ENCODE measurements at places on chromosomes 5 and 9.

DNA sequence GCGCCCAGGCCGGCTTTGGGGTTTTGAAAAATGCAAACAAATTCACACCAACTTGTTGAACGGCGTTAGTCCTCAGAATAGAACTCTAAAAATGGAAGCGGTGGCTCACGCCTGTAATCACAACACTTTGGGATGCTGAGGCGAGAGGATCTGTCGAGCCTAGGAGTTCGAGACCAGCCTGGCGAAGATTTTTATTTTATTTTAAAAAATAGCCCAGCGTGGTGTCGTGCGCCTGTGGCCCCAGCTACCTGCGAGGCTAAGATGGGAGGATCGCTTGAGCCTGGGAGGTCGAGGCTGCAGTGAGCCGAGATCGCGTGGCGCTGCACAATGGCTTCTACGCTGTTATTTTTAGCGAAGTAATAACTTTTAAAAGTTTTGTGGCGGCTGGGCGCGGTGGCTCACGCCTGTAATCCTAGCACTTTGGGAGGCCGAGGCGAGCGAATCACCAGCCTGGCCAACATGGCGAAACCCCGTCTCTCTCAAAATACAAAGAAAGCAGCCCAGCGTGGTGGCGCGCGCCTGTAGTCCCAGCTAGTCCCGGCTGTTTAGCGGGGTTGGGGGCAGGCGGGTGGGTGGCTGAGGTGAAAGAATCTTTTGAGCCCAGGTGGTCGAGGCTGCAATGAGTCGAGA lies 694 bp upstream of the PLIN2 start:
- DNase-seq: no peak

DNA sequence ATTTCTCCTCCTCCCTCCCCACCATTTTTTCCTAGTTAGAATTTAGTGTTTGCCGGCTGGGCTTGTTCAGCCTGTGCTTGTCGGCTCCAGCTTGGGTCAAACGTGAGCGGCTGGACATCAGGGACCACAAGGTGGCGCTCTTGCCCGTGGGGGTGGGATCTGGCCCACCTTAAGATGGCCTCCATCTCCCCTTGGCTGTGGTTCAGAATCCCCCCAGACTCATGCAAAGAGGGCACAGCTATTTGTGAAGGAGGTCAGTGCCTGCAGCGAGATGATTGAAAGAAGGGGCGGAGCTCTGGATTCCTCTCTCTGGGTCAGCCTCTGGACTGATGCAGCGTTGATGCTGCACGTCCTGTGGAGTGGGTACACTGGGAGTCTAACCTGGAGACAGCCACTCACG lies 283.3 kb upstream of the TUT7 start:
- DNase-seq: no peak

- no peak for DNase-seq
These were observed 11.6 kb upstream of the ITGA1 start for GRCh38 chr5:52776116-52776515.

DNA sequence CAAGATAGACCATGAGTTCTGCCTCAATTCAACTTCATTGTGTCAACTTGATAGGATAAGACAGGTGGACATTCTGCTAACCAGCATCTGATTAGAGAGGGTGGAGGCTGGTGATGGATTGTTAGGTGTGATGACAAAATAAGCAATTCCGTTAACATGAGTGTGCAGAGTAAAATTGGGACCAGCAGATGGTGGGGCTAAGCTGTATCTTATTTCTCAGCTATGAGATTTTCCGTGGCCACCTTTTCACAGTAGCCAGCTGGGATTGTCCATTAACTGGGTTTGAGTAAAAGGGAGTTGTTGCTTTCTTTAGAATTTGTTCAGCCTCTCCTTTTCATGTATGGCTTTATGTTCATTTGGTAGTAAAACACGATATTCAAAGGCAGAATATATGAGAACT lies 28.8 kb upstream of the TAL2 start:
- no peak for DNase-seq

DNA sequence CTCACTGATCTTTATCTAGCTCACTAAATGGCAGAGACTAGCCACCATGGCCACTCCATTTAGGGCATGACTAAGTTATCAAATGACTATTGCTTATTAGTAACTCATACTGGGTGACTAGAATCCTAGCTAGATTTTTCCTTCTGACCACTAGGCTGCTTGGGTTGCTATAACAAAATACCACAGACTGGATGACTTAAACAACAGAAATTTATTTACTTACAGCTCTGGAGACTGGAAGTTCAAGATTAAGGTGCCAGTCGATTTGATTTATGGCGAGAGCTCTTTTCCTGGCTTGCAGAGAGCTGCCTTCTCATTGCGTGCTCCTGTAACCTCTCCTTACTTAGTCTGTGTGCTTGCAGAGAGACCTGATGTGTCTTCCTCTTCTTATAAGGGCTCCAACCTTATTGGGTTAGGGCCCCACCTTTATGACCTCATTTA lies 55.0 kb upstream of the APC start:
- DNase-seq: no peak

DNA sequence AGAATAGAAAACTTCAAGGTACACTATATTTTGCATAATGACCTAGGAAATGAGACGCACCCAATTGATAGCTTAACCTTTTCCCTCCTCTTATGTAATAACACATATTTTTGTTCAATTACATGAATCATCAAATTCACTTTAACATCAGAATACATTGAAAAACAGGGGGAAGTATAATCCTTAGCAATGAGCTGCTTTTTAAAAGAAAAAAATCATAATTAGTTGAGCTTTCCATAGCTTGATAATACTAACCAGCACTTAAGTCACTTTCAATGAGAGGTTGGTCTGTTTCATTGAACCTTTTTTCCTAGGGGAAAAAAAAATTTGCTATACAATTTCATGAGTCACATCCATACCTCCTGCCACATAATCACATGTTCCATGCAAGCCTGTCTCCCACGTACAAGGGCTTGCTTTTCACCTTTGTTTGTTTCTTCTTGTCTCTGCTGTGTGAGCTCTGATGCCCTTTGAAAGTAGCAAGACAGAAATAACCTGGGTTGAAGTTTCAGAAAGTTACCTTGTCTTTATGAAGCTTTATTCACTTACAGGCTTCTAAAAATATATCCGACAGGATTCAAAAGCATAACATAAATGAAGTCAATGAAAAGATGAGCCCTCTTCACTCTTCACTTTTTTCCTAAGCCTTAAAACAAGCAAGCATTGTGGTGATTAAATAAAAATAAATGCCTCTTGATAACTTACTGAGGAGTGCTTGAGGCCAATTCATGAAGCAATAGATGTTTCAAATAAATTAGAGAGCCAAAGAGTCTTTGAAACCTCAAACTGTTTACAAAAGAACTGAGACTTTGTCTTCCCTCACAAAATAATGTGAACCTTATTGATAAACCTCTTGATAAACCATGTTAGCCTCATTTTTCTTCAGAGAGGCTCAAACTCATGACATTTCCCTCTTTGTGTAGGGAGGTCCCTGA lies 108.5 kb downstream of the FEM1C start:
- DNase-seq: no peak

DNA sequence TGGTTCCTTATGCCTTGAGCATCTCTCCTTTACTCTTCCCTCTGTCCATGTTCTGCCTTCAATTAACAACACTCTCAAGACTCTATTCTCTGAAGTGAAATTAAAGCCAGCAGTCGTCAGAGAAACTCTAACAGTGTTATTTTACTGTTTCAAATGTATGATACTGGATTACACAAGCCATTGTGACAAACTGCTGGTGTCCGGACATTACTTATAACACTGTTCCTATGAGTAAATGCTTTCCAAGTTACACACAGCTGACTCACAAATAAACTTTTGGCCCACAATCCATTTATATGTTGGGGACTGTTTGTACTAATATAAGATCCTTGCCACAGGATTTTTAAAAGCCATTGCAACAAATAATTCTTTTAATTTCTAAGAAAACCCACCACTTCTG lies 63.2 kb upstream of the GHR start:
- DNase-seq: no peak

GRCh38 chr5:68396722-68397121 lies 181.2 kb downstream of the PIK3R1 start:
- DNase-seq: no peak

DNA sequence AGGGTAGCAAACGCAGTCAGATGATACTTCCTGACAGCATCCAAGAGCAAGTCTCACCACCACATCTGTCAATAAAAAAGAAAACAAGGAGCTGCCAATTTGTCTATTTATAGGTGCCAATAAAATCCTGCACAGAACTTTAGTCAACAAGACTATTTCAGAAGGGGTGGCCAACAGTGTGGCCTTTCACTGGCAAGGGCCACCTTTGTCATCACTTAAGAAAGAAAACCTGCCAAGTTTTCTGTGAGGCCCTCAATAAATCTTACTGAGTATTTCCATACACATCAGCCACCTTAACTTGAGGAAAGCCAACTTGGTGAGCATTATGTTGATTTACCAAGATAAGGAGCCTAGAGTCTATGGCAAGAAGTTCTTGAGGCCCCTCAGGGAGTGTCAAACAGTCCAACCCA lies 312.3 kb downstream of the ENC1 start:
- DNase-seq: no peak

DNA sequence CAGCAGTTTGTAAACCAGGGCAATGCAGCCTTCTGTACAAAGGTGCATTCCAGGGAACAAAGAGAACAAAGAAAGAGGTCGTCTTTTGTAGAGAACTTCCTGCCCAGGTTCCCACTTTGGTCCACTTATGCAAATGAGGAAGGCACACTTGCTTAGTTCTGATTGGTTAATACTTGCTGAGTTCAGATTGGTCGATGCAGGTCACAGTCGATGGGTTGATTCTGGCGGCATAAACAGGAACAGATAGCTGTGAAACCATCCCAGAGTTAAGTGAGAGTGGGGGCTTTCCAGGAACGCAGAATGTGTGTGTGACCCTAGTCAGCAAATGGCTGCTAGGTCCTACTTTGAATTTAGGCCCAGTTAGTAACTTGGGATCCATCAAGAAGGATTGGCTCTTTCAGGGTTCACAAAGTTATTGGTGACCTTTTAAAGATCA lies 1.8 kb upstream of the ADAMTS13 start:
- DNase-seq: no peak

DNA sequence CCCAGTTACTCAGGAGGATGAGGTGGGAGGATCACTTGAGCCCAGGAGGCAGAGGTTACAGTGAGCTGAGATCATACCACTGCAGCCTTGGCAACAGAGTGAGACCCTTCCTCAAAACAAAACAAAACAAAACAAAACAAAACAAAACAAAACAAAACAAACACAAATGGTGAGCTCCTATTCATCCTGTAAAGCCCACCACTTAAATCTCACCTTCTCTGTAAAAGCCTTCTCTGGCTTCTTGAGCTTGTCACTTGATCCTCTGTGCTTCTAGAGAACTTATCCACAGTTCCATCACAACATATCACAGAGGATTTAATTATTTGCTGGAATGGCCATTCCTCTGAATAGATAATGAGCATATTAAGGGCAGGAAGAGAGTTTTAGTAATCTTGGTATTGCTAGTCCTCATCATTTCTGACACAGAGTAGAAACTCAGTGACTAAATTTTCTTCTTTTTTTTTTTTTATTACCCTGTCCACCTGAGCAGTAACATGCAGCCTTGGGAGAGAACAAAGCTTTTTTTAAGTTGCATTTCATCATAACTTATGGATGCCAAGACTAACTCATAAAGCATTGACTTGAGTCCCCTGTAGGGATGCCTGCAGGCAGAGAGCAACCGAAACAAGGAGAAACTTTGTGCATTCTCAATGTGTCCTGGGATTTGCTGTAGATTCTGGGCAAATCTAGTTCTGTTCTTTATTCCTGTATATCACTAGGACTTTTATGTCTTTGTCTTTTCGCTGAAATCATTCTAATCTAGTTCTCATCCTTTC lies 13.0 kb upstream of the HSPA9 start:
- DNase-seq: no peak

GRCh38 chr9:87569008-87569509 lies 71.4 kb downstream of the DAPK1 start:
- no peak for DNase-seq

GRCh38 chr5:31770132-31770720 lies 131.3 kb downstream of the PDZD2 start:
- no peak for DNase-seq

GRCh38 chr5:42930934-42931333 lies 109.2 kb downstream of the ANXA2R start:
- no peak for DNase-seq

GRCh38 chr5:127585661-127586060 lies 63.2 kb upstream of the CTXN3 start:
- DNase-seq: no peak

GRCh38 chr5:155700333-155700732 lies 626.6 kb upstream of the SGCD start:
- DNase-seq: no peak

DNA sequence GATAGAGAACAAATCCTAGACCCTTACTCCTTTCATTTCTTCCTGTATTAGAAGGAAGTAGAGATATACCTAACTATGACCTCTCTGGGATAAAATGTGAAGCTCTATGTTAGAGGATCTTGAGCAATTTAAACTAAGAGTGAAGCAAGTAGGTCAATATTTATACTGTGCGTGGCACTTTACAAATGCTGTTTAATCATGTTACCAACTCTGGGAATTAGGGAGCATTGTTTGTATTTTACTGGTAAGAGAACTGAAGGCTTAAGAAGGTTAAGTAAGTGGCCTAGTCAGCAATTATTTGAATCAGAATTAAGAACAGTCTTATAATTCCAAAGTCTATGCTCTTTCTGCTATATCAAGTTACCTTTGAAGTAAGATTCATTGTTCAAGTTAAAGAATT lies 12.0 kb downstream of the TNC start:
- no peak for DNase-seq

DNA sequence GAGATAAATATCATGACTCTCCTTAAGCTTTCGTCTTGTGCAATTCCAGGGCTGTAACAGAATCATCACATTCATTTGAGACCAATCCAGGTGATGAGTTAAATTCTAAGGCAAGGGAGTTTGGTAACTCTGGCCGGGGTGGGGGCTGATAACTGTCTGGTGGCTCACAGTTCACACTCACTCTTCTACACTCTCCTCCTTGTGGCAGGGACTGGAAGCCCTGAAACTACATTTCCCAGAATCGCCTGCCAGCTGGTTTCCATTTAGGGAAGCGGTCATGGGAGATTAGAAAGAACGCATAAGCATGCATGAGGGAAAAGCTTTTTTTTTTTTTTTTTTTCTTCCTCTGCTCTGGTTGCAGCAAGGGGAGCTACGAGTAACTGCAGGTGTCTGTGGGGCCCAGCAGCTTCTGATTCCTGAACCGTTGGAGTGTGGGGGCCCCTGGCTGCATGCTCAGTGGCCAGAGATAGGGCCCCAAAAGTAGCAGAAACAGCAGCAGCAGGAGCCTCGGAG lies 154.8 kb upstream of the TBC1D2 start:
- DNase-seq: no peak

- DNase-seq: no peak
These were observed 110.7 kb downstream of the FEM1C start for GRCh38 chr5:115433918-115434317.

DNA sequence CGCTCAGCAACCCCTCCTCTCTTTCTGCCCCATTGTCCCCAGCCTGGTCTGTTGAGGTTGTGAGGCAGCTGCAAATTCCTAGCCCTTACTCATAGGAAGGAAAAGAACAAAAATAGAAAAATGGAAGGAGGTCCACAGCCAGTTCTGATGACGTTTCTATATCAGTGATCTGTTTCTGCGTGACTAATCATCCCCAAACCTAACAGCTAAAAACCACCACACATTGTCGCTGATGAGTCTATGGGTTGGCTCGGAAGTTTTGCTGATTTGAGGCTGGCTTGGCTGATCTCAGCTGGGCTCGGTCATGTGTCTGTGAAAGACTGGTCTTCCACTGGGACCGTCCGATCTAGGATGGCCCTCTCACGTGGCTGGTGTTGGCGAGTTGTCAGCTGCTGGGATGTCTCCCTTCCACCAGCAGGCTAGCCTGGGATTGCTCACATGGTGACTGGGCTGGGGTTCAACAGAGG lies 200.6 kb upstream of the ZNF618 start:
- DNase-seq: no peak

GRCh38 chr9:109770101-109770500 lies 9.9 kb upstream of the PALM2AKAP2 start:
- DNase-seq: no peak
